HCT116 (cell line): ENCODE measurements at places on chromosomes 16 and 17. TPM values are rescaled to one million over a fixed set of nuclear protein-coding genes. Genes with fewer than 3 reads are reported as not detected.

DNA sequence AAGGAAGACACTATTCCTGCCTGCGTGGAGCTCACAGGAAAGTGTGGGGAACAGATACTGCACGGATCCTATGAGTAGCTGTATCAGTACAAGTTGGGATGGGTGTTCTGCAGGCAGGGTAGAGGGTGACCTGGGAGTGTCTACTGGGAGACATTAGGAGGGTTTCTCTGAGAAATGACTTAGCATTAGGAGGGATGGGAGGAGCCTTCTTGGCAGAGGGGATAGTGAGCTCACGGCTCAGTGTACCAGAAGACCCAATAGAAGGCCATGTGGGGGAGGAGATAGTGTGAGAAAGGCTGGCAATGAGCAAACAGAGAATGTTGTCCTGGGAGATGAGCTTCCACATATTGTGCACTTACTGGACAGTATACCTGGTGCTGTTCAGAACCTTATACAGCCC, 109.1 kb downstream of the MSI2 start:
- no peak for DNase-seq

DNA sequence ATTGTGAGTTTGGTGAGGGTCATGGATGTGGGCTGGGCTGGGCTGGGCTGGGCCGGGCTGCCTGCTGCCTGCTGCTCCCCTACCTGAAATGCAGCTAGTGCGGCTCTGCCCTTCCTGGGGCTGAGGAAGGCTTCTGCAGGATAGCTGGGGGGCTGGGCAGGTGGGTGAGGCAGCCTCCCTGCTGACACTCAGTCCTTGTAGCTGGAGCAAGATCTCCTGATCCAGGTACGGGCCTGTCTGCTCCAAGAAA, 4.7 kb downstream of the RPL13 start:
- DNase-seq: no peak

DNA sequence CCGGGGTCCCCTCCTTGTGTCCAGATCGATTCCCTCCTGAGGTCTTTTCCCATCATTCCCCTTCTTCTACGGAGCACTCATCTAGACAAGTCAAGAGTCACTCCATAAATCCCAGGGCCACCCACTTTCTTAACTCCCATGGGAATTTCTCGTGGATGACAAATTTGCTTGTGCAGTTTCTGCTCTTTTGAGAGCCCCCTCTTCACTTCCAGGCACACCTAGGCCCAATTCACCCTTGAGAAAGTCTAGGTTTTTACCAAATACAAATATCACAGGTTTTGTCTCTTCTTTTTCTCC, 522 bp upstream of the POLDIP2 start:
- DNase-seq: no peak

DNA sequence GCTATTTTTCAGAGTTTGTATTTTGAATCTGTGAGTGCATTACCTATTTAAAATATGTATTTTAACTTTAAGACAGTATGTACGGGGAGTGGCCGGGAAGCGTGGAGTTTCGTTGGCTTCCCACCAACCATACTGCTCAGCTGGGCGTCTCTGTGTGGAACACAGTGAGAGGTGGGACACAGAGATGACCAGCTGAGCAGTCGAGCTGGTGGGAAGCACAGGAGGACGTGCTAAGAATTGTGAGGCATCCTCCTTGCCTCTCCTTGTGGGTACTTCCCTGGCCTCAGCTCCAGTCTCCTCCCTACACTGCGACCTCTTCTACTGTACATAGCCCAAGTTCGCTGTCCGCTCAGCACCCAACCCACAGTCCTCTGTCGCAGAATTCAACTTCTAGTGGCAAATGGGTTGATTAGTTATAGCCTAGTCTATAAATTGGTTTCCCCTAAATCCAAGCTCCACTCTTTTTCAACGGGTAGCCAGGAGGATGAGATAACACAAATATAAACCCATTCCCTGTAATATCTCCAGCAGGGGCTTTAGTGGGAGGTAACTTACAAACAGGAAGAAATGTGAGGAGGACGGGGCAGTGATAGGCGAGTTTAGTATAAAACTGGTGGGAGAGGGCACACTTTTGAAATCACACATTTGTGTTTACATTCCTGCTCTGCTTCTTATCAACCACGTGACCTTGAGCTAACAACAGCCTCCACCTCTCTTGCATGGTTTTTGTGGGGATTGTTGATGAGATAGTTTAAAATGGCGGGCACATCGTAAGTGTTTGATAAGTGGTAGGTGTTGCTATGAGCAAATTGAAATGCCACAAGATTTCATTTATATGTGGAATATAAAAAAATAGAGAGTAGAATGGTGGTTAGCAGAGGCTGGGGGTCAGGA, 211.9 kb upstream of the HS3ST3A1 start:
- DNase-seq: no peak

GRCh38 chr16:11669380-11670146, 1.3 kb downstream of the SNN start:
- no peak for DNase-seq

PRSS53 gene
- total RNA-seq: 11.6 TPM
